ENCODE measurements at places on chromosomes 2 and 18.

- DNase-seq = no peak
Observed at GRCh38 chr18:28176948-28177827, at the start of gene CDH2. Gene CDH2 (minus strand): TSS chr18:28177130. CDS start chr18:28177022, 108 bp downstream.

- no peak for DNase-seq
Observed at GRCh38 chr2:196380098-196380497, 208.7 kb upstream of the STK17B start.

- no peak for DNase-seq
Observed at GRCh38 chr2:27281855-27282559, at the start of gene TRIM54. Gene TRIM54 (plus strand): TSS chr2:27282429. CDS start chr2:27282732, 303 bp downstream.

DNA sequence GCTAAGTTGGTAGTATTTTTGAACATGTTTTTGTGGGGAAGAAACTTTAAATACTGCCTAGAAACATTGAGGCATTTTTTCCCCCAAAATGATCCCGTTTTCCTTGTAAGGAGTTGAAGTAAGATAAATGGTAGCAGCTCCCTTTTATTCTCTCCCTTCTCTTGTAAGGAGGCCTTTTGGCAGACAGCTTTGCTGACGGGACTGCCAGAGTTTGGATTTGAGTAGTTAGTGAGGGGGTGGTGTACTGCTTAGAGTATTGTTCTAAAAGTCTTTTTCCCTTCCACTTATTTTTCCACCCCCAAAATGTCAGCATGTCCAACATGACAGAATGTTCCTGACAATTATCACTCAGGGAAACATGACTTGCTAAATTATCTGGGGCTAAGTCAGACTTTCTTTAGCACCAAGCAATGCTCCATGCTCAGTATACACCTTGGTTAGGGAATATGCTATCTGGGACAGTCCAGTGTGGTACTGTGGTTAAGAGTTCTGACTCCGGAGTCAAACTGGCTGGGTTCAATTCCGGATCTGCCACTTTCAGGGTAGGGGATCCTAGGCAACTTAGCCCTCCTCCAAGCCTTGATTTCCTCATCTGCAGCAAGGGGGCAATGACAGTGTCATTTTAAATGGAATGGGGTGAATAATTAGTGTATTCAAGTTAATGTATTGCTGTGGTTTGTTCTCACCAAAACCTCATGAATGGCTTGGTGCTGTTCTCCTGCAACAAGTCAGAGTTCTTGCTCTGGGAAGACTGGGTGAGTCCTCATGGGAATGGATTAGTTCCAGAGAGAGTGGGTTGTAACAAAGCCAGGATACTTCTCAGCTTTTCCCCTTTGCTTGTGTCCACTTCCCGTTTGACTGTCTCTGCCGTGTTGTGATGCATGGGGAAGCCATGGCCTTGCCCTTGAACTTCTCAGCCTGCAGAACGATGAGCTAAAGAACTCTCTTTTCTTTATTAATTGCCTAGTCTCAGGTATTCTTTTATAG is 116.2 kb downstream of the TANC1 start:
- no peak for DNase-seq
